ENCODE measurements at places on chromosomes 6 and 20. TPM values are rescaled to one million over a fixed set of nuclear protein-coding genes. Genes with fewer than 3 reads are reported as not detected.

- peak; percentile 37 for DNase-seq
Observed at GRCh38 chr6:149166747-149167146, 150.8 kb upstream of the TAB2 start.

DNA sequence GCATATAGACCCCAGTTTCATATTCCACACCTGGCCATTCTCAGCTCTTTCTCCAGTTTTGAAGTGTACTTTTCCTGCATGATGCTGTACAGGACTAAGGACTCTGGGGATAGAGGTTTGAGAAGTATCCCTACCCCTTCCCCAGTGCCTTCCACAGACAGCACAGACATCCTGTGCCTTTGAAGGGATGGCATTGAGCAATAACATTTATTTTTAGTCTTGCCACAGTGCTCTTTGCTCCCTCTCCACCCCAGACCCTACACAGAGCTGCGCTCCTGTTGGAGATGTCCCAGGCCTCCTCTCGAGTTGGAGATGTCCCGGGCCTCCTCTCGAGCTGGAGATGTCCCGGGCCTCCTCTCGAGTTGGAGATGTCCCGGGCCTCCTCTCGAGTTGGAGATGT is 275.8 kb downstream of the FARS2 start:
- no peak for DNase-seq

- no peak for DNase-seq
Observed at GRCh38 chr20:14333721-14334120, 3.7 kb downstream of the FLRT3 start.

- DNase-seq, result peak; percentile 54
Observed at GRCh38 chr20:45945678-45946148, 11.2 kb downstream of the PCIF1 start.

DNA sequence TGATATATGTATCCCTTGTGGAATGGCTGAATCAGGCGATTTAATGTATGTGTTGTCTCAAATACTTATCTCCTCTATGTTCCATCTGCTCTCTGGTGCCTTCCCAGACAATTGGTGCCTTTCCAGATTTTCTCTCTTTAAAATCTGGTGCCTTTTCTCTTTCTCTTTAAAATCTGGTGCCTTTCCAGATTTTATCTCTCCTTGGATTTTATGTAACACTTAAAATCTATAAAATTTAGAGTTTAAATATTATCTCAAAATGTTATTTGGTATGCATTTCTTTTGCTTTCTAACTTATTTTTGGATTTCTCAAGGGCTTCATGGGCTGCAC is 116.3 kb downstream of the KIF13A start:
- no peak for DNase-seq

DNA sequence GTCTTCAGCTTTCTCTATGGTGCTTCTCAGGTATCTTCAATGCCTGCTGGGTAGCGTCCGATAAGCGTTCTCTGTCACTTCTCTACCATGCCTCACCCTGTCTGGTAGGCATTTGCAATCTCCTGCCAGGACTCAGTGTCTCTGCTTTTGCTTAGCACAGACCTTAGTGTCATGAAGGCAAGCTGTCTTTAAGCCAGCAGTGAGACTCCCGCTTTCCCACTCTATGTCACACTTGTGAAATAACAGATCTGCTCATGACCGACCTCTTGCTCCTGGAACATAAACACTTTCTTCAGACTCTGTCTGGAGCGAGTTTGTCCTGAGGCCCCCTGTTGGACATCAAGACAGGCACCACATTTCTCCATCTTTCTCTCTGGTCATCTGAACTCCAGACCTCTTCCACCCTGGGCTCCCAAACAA is 17.0 kb downstream of the ADGRB3 start:
- DNase-seq, result no peak

Gene BTBD9
- total RNA-seq, result 6.1 TPM

Gene RIPOR3
- total RNA-seq, result 0.27 TPM

GRCh38 chr20:34815636-34816035 is 9.8 kb downstream of the NCOA6 start:
- no peak for DNase-seq

GRCh38 chr20:36988494-36988966 is 37.0 kb upstream of the SAMHD1 start:
- DNase-seq, result peak; percentile 32

GRCh38 chr6:19052219-19052618 is 665.1 kb downstream of the RNF144B start:
- DNase-seq, result no peak

GRCh38 chr20:9609887-9610502 is 95.6 kb downstream of the LAMP5 start:
- DNase-seq, result peak; percentile 41

DNA sequence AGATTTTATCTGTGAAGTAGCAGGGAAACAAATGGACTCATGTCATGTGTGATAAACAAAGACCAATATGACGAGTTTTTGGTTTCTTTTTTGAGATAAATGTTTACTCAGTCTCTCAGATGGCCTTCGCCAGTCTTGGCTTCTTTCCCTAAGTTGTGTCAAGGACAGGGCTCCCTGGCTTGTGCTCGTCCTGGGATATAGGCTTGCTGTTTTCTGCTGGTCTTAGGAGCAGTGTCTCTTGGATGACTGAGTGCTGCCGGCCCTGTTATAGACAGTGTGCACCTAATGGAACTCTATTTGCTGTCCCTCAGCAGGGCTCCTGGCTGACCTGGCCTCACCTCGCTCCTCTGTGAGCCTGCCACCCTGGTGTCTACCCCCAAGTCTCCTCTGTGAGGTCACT is 324.1 kb upstream of the SYNCRIP start:
- DNase-seq, result no peak

Gene PRSS16
- 4.3 TPM for total RNA-seq

DNA sequence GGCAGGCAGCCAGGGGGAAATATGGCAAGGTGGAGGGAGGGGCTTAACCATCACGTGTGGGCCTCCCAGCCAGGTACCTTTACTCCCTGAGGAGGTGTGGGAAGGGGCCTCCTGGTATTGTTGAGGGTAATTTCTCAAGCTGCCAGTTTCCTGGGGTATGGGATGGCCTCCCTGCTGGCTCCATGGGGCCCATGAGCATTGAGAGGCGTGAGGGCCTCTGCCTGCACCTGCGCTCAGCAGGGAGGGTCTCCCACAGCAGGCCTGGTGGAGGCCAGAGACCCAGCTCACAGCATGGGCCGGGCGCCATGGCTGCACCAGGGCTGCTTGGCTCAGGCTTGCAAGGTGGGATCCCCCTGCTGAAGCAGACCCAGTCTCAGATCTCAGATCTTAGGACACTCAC is 113.0 kb downstream of the GRM4 start:
- no peak for DNase-seq

Gene C20orf202
- total RNA-seq, result not detected

DNA sequence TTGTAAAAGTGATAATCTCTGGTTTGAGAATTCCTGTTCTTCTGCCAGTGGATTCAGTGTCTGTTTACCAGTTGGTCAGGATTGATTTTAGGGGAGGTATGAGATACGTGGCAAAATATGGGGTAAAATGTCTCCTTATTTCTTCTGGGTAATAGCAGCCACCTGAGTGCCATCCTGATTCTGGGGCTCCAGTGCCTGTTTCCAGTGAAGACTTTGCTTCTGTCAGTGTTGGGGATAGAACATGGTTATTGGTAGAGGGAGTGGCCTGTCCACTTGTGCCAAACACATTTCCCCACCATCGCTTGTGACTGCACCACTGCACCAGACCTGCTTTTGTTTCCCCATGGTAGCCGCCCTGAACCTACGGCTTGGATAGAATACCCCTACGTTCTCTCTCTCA is 15.7 kb downstream of the PANK2 start:
- no peak for DNase-seq

- no peak for DNase-seq
Observed at GRCh38 chr6:14077193-14077867, 40.2 kb upstream of the CD83 start.

- DNase-seq, result peak; percentile 3
Observed at GRCh38 chr6:84227044-84227433, 404 bp downstream of the CEP162 start.

Gene IL17A
- not detected for total RNA-seq

Gene TRIM38
- 5.4 TPM for total RNA-seq

GRCh38 chr6:52724406-52725121 is 38.7 kb downstream of the GSTA2 start:
- peak; percentile 84 for DNase-seq

Gene ZSWIM1
- total RNA-seq, result 6.8 TPM

DNA sequence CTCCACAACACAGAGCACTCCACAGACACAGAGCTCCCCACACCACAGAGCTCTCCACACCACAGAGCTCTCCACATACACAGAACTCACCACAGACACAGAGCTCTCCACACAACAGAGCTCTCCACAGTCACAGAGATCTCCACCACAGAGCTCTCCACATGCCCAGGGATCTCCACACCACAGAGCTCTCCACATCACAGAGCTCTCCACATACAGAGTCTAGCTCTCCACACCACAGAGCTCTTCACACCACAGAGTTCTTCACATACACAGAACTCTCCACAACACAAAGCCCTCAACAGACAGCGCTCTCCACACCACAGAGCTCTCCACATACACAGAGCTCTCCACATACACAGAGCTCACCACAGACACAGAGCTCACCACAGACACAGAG is 55.3 kb downstream of the ERMARD start:
- peak; percentile 0 for DNase-seq
